ENCODE measurements at places on chromosomes 3 and 15.

DNA sequence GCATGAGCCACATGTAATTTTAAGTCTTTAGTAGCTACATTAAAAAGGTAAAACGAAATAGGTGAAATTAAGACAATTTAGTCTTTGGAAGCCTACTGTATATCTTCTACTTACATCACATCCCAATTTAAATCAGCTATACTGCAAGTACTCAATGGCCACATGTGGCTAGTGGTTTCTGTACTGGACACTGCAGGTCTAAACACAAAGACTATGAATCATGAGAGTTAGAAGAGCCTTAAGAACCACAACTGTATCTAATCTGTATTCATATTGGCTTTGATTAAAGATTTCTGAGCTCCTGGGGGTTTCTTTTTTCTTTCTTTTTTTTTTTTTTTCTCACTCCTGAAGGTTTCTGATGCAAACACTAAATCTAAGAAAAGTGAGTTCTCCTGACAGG lies 2.3 kb upstream of the EIF1B start:
- DNase-seq = no peak
- no peak overlapping the region for H3K27ac ChIP-seq
- H3K4me3 ChIP-seq = no peak overlapping the region
- no peaks in the 10 kb centered on the region for H3K36me3 ChIP-seq

GRCh38 chr15:68672781-68673205 lies 94.0 kb downstream of the CORO2B start:
- H3K36me3 ChIP-seq = no peaks in the 10 kb centered on the region
- H3K27me3 ChIP-seq = peaks cover 22% of the 10 kb centered on the region
- no peak overlapping the region for H3K27ac ChIP-seq
- no peak overlapping the region for H3K4me3 ChIP-seq

GRCh38 chr3:54279005-54279583 lies 156.7 kb downstream of the CACNA2D3 start:
- no peak overlapping the region for H3K4me3 ChIP-seq
- DNase-seq = no peak
- H3K27ac ChIP-seq = no peak overlapping the region
- H3K36me3 ChIP-seq = no peaks in the 10 kb centered on the region
- H3K27me3 ChIP-seq = no peaks in the 10 kb centered on the region

- peak overlapping the region; percentile 69 for H3K4me3 ChIP-seq
- H3K36me3 ChIP-seq = peaks cover 6% of the 10 kb centered on the region
- peaks cover 5% of the 10 kb centered on the region for H3K4me1 ChIP-seq
- H3K27me3 ChIP-seq = no peaks in the 10 kb centered on the region
Measured at GRCh38 chr3:170869239-170869590, 780 bp downstream of the RPL22L1 start.

GRCh38 chr3:43497422-43497821 lies 124.4 kb downstream of the ANO10 start:
- no peak overlapping the region for H3K4me3 ChIP-seq
- H3K4me1 ChIP-seq = no peaks in the 10 kb centered on the region
- H3K27me3 ChIP-seq = no peaks in the 10 kb centered on the region
- no peak for DNase-seq

DNA sequence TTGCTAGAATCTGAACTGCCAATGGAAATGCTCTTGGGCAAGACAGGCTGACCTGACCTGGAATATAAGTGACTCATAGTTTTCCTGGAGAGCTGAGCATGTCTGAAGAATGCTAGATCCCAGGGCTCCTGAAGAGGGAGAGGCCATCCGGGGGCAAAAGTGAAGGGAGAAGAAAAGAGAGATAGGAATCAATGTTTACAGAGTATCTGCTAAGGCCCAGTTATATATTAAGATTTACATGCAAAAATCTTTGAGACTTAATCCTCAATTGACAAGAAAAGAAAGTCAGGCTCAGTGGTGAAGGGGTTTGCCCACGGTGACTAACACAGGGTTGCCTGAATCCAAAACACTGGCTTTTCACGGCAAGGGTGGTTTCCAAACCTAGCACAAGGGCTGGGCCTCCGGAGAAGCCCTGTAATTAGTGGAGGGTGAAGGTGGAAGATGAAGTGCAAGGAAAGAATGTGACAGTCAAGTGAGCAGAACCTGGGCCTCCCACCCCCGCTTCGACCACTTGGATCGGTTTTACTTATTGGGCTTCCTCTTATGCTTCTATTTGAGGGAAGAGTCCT lies 91.7 kb upstream of the FGF12 start:
- no peak overlapping the region for H3K27ac ChIP-seq
- no peak overlapping the region for H3K4me3 ChIP-seq
- H3K27me3 ChIP-seq = no peaks in the 10 kb centered on the region

GRCh38 chr3:146326875-146327543 lies 76.1 kb upstream of the PLSCR4 start:
- no peaks in the 10 kb centered on the region for H3K36me3 ChIP-seq
- H3K4me3 ChIP-seq = no peak overlapping the region
- no peak overlapping the region for H3K27ac ChIP-seq
- DNase-seq = peak; percentile 61
- H3K4me1 ChIP-seq = no peaks in the 10 kb centered on the region

- no peak overlapping the region for H3K27ac ChIP-seq
- no peaks in the 10 kb centered on the region for H3K4me1 ChIP-seq
- no peak overlapping the region for H3K4me3 ChIP-seq
- no peaks in the 10 kb centered on the region for H3K27me3 ChIP-seq
Measured at GRCh38 chr15:80308002-80308401, 56.0 kb upstream of the CTXND1 start.

GRCh38 chr15:47504624-47505256 lies 212.6 kb upstream of the SEMA6D start:
- H3K27me3 ChIP-seq = no peaks in the 10 kb centered on the region
- no peak for DNase-seq
- H3K27ac ChIP-seq = no peak overlapping the region
- H3K4me3 ChIP-seq = no peak overlapping the region
- no peaks in the 10 kb centered on the region for H3K36me3 ChIP-seq

Measured in small intestine (tissue), 16 donors.